ENCODE measurements at places on chromosomes 3 and 15.

- no peak for DNase-seq
Observed at GRCh38 chr3:172142051-172142863, 102.9 kb downstream of the FNDC3B start.

GRCh38 chr3:194283221-194284006 is 67.7 kb downstream of the CPN2 start:
- DNase-seq: no peak

GRCh38 chr15:93823971-93824913 is 407.1 kb upstream of the MCTP2 start:
- DNase-seq: no peak

- no peak for DNase-seq
Observed at GRCh38 chr3:179961703-179962078, 75.0 kb downstream of the PEX5L start.

- DNase-seq: no peak
Observed at GRCh38 chr3:123303976-123304560, 102.3 kb downstream of the SEC22A start.

GRCh38 chr3:128376516-128376915 is 90.2 kb downstream of the DNAJB8 start:
- DNase-seq: no peak

- no peak for DNase-seq
Observed at GRCh38 chr3:58535531-58536500, 1.2 kb downstream of the ACOX2 start.

Data from stimulated activated CD8-positive, alpha-beta memory T cell treated with anti-CD3 and anti-CD28 coated beads, Interleukin-4, amount 100 ng/mL, for 1 hour (primary cell).